Stimulated activated CD4-positive, alpha-beta T cell treated with anti-CD3 and anti-CD28 coated beads, Interleukin-1b, Interleukin-23, amount 100 ng/mL, for 1 hour (primary cell): ENCODE measurements at places on chromosomes 6 and 20.

DNA sequence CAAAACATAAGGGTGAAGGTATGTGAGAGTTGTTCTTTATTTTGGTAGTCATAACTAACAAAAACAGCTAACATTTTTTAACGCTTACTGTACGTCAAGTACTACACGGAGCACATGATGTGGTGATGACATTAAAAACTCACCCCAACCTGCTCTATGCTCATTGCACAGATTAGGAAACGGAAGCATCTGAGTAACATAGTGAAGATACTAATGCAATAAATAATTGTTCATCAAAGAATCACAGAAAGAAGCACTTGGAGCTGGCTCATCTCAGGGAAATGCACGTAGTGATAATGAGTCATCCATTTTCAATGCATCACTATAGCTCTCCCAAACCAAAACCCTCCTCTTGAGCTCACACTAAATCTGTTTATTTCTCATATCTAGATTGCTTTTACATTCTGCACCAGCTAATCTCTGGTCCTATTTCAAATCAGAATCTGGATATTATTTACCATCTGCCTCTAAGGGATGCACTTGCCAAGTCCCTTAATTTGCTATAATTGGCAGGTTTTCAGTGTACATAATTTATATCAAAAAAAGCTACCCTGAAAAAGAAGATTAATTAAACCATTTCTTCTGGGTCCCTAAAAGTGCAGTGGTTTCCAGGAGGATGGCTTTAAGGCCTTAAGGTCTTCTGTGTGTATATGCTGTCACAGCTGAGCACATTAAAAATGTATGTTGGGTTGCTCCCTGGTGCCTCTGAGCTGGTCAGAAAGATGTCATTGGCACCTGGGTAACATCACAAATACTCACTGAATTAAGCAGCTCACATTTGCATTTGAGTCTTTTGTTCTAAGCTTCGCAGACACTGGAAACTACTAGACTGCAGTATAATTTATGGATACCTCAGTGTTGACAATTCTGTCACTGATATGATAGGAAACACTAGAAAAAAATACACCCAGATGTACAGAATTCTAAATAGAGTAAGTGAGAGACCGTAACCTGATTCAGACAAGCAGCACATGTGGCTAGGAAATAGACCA, 677.4 kb upstream of the CITED2 start:
- DNase-seq = no peak

DNA sequence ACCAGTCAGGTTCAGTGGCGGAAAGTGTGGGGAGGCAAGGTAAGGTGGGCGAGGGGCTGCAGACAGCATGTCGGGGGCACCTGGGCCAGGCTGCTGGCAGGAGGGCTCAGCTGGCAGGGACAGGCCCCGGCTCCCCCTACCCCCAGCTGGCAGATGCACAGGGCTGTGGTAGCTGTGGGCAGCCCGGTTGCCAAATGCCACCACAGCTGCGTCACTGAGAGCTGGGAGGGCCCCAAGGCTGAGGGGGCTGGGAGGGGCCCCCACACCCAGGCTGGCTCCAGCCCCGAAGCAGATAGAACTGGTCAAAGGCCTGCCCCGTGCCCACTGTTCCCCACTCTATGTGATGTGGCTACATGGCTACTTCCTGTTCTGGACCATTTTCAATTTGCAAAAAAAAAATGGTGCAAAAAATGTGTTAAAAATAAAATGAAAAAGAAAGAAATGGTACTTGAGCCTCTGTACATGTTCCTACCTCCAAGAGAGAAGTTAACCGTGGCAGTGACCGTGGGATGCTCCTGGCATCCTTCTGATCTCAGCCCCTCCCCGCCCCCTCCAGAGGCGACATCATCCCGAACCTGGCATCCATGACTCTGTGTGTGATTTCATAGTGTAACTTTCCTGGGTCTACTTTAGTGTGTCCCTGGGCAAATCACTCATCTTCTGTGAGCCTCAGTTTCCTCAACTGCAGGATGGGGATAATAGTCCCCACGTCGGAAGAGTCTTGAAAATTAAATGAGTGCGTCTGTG, 64.4 kb downstream of the UBE2V1 start:
- DNase-seq = no peak

DNA sequence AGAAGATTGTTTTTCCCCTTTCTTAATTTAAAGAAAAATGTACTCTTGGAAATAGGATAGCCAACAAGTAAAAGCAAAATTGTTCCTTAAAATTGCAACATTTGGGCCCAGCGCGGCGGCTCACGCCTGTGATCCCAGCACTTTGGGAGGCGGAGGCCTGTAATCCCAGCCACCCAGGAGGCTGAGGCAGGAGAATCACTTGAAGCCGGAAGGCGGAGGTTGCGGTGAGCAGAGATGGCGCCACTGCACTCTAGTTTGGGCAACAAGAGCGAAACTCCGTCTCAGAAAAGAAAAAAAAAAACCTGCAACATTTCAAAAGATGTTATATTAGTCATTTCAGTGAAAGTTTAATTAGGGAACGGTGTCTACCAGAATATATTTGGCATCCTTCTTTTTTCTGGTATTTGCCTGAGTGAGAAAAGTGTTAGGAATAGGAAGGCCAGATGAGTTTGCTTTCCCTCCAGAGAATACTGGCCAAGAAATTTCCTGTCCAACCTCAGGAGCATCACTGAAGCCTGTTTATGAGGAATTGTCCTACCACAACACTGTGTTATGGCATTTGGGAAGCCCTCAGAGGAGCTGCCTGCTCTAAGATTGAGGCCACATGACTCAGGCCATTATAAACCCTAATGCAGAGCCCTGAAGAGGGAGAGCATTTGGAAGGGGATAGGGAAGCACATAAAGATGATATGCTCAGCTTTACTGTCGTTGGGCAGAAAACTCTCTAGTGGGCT, 1.2 kb upstream of the GJA1 start:
- no peak for DNase-seq

DNA sequence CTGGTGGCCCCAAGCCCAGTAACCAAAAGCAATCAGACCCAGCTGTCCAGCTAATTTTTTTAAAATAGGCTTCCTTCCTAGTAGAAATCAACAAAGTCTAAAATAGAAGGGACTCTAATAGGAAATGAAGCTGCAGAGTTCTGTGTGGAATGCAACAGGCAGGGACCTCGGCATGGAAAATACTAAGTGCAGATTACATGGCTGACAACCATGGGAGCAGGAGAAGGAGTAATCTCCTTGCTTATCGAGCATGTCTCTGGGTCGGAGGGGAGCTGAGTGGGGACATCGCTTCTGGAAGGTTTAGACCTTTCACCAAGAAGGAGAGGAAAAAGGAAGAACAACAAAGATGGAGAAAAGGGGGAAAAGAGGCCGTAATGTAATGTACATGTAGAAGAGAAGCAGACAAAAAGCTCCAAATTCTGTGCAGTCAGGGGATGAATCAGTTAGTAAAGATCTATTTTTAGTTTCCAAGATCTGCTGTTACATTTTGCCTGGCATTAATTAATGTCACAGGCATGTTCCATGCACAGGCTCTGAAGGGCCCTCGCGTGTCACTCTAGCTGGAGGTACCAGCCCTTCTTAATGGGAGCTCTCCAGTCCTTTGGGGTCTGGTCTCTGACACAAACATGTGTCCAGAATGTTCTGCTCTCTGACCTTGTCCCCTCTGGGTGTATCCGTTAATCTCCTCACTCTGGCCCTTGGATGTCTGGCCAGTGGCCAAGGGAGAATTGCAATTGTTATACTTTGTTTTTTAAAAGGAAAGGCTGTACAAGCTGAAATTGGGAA, 16.6 kb upstream of the ZNF831 start:
- DNase-seq = no peak

DNA sequence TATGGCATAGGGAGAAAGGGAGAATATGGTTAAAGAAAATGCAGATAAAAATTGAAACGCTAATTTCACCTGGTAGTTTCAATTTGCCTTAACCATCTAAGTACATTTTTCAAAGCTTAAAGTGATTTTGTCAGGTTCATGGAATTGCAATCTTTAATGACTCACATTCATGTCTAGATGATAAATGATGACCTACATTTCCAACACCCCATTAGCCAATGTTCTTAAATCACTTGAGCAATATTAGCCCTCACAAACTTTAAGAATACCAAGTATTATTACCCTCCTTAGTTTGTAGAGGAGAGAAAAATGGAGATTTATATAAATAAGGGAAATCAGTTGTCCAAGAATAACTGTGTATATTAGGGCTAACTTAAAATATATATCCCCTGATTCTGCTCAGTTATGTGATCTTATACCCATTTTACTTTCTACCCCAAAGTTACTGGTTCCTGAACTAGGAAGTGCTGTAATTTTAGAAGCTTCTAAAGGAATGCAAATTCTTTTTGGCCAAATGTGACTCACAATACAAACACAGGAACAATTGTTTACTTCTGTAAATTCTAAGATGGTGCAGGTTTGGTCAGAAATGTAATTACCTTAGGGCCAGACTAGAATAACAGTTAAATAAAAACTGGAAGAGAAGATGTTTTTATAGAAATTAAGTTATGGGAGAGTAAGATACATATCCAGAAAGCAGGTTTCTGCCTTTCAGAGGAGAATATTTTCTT, 34.5 kb downstream of the TPBG start:
- no peak for DNase-seq

- DNase-seq = no peak
Measured at GRCh38 chr6:108622641-108623298, 62.1 kb downstream of the FOXO3 start.
